ENCODE measurements at places on chromosomes 7 and 10. TPM values are rescaled to one million over a fixed set of nuclear protein-coding genes. Genes with fewer than 3 reads are reported as not detected.
A peak's percentile ranks its signal among the peaks of the same experiment; 100 is the strongest.

- H3K27me3 ChIP-seq: no peaks in the 10 kb centered on the region
- H3K4me3 ChIP-seq: no peak overlapping the region
- DNase-seq: no peak
Measured at GRCh38 chr7:142104550-142105527, 6.7 kb upstream of the MGAM2 start.

TMEM130 gene
- total RNA-seq: 3.3 TPM

- H3K4me1 ChIP-seq: no peaks in the 10 kb centered on the region
- DNase-seq: no peak
- no peak overlapping the region for H3K4me3 ChIP-seq
Measured at GRCh38 chr10:78927257-78927995, 141.3 kb upstream of the ZMIZ1 start.

GRCh38 chr7:74164985-74165456, 9.1 kb upstream of the EIF4H start:
- H3K27me3 ChIP-seq: no peaks in the 10 kb centered on the region
- peak overlapping the region; percentile 44 for H3K27ac ChIP-seq
- no peaks in the 10 kb centered on the region for H3K36me3 ChIP-seq
- DNase-seq: no peak

- no peak overlapping the region for H3K4me3 ChIP-seq
- H3K4me1 ChIP-seq: peaks cover 29% of the 10 kb centered on the region
- DNase-seq: no peak
- no peak overlapping the region for H3K27ac ChIP-seq
- H3K36me3 ChIP-seq: no peaks in the 10 kb centered on the region
Measured at GRCh38 chr10:51204066-51204465, 129.8 kb downstream of the PRKG1 start.

MRC1 gene
- 51.0 TPM for total RNA-seq

PON1 gene
- 0.16 TPM for total RNA-seq

- DNase-seq: no peak
- H3K4me3 ChIP-seq: no peak overlapping the region
- no peaks in the 10 kb centered on the region for H3K4me1 ChIP-seq
- H3K27ac ChIP-seq: no peak overlapping the region
- H3K36me3 ChIP-seq: no peaks in the 10 kb centered on the region
Measured at GRCh38 chr7:80954191-80954590, 35.3 kb upstream of the SEMA3C start.

DNA sequence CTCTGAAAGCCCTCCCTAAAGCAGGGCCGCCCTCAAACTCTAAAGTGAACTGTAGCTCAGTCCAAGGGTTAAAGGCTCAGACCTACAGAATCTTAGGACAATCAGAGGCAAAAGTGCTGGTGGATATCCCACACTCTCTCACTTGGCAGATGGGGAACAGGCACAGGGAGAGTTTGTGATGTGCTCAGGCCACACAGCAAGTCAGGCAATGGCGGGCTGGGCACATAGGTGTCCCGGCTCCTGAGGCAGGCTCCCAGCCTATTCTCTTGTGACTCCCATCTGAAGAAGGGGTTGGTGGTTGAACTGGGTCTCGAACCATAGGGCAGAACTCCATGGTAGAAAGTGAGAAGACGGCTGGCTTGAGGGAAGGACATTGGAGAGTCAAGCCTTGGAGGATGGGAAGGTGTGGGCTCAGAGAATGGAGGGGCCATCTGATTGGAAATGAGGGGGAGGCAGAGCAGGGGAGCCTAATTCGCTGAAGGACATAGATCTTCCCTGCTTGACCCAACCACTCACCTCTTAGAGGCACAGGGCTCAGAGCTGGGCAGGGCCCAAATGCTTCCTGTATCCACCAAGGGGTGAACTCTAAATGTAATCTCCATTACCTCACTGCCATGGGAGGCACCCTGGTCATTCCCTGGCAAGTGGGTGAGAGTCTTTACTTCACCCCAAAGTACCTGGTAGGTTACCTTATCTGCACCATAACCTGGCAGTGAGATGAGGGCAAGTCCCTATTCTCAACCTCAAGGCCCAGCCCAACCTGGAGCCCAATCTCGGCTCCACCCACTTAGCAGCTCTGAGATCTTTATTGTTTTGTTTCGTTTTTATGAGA, 4.9 kb upstream of the ZMIZ1 start:
- H3K4me3 ChIP-seq: no peak overlapping the region
- no peaks in the 10 kb centered on the region for H3K36me3 ChIP-seq
- H3K4me1 ChIP-seq: peaks cover 31% of the 10 kb centered on the region
- no peaks in the 10 kb centered on the region for H3K27me3 ChIP-seq
- peak; percentile 52 for DNase-seq

DNA sequence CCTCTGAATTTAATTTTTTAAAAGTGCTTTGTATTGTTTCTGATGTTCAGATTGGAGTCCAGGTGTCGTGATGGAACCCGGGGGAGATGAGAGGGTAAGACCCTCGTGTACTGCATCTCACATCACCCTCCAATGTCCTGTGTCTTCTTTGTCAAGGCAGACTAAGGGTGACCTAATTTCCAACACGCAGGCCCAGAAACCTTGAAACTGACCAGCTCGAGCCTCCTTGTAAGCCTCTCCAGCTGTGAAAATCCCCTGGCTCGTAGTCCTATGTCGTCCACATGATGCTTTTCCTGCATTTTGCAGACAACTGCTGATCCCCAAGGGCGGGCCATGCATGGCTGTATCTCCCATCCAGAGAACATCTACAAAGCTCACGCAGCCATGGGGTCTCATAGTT, 220.2 kb downstream of the ARHGAP12 start:
- peaks cover 41% of the 10 kb centered on the region for H3K4me1 ChIP-seq
- peak overlapping the region; percentile 71 for H3K27ac ChIP-seq
- H3K4me3 ChIP-seq: no peak overlapping the region
- no peak for DNase-seq
- no peaks in the 10 kb centered on the region for H3K27me3 ChIP-seq
- no peaks in the 10 kb centered on the region for H3K36me3 ChIP-seq

DNA sequence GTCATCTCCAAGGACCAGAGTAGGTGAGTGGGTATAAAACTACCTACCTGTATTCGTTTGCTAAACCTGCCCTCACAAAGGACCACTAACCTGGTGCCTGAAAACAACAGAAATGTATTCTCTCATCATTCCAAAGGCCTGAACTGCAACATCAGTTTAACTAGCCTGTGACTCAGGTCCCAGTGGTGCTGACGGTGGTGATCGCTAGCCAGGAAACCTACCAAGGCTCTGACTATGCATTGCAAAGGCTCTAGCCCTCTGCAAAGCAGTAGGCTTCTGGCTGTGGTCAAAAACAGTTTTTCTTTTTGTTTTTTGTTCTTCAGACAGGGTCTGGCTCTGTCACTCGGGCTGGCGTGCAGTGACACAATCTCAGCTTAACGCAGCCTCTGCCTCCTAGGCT, 107.5 kb downstream of the NPTX2 start:
- no peak overlapping the region for H3K27ac ChIP-seq
- H3K36me3 ChIP-seq: no peaks in the 10 kb centered on the region
- no peak for DNase-seq
- H3K27me3 ChIP-seq: no peaks in the 10 kb centered on the region
- H3K4me3 ChIP-seq: no peak overlapping the region

DNA sequence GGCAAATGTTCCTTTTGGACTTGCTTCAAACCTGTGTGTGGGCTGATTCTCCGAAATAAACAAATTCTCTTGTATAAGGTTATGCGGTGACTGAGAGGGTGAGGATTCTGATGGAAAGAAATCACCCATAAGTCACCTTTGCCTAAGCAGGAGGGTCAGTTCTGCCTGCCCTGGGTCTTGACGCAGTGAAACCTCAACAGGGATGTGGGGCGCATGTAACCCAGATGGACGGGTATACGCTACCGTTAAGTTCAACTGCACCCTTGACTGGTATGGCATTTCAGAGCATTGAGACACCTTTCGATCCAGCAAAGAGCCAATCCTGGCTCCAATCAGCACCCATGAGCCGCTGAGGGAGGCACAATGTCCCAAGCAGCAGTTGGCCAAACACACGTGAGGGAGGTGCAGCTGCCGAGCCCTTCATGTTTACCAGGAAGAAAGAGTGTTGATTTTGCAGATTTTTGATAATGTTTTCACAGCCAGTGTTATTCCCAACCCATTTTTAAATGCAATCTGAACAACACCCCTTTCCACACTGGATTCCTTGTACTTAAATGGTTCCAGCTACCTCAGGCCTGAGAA, 48.1 kb downstream of the SORBS1 start:
- H3K4me1 ChIP-seq: peaks cover 98% of the 10 kb centered on the region
- H3K4me3 ChIP-seq: no peak overlapping the region
- H3K27ac ChIP-seq: peak overlapping the region; percentile 96
- DNase-seq: no peak
- H3K36me3 ChIP-seq: no peaks in the 10 kb centered on the region

DNA sequence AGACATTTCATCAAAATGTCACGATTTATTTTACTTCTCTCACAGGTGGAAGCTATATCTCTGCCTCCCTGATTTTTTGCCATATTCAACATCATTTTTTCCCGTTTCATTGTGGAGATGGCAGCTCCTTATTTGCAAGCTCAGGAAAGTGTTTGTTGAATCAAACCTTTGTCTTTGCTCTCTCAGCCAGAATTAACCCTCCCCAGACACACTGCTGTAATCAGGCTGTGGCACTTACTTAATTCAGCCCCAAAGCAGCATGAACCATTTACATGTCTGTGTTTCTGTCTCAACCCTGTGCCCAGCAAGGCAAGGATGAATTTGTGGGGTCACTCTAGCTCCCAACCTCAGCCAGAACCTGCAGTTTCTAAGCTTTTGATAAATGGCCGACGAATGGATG, 397.2 kb downstream of the TCERG1L start:
- no peak for DNase-seq
- no peaks in the 10 kb centered on the region for H3K4me1 ChIP-seq
- H3K36me3 ChIP-seq: no peaks in the 10 kb centered on the region

DNA sequence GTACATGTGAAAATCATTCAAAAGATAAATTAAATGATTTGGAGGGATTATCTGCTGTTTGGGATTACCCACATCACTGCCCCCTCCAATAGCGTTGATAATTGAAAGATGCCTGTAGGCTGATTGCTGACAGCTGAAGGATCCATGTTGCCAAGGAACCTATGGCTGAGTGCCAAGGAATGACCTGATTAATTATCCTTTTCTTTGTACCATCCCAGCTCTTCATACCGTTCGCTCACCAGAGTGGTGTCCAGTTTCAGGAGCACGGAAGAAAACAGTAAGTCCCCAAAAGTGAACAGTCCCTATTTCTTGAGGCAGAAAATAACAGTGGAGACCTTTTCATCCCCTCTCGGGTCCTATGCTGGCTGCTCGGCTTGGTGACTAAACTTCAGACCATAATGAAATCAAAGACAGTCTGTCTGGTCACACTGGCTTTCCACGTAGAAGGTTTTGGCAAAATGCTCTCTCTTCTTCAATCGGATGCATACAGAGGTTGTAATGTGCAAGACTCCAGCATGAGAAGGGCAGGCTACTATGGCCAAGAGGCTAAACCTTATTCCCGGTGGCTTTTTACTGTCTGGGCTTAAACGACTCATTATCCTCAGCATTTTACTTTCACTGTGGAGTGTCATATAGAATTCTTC, 108.8 kb downstream of the SPAG6 start:
- peaks cover 4% of the 10 kb centered on the region for H3K27me3 ChIP-seq
- DNase-seq: no peak
- no peak overlapping the region for H3K4me3 ChIP-seq
- H3K27ac ChIP-seq: no peak overlapping the region
- H3K36me3 ChIP-seq: no peaks in the 10 kb centered on the region

GARIN1A gene
- 2.2 TPM for total RNA-seq

DNA sequence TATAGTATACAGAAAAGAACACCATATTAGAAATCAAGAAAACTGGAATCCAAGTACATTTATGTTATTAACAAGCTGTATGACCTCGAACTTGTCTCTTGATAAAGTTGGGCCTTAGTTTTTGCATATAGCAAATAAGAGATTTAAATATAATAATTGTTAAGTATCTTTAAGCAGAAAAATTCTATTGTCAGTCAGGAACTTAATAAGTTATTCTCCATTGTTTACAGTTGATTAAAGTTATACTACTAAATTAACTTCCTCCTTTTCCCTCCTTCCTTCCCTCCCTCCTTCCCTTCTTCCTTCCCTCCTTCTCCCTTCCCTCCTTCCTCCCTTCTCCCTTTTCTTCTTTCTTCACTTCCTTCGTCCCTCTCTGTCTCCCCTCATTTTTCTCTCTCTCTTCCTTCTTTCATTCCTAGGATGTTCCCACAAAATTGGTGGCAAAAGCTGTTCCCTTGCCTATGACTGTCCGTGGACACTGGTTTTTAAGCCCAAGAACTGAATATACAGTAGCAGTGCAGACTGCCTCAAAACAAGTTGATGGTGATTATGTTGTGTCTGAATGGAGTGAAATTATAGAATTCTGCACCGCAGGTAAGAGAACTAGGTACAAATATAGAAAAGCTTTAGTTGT, 59.7 kb downstream of the PHYHIPL start:
- no peaks in the 10 kb centered on the region for H3K4me1 ChIP-seq
- DNase-seq: no peak
- H3K27ac ChIP-seq: no peak overlapping the region
- H3K27me3 ChIP-seq: no peaks in the 10 kb centered on the region
- no peaks in the 10 kb centered on the region for H3K36me3 ChIP-seq
- no peak overlapping the region for H3K4me3 ChIP-seq

DNA sequence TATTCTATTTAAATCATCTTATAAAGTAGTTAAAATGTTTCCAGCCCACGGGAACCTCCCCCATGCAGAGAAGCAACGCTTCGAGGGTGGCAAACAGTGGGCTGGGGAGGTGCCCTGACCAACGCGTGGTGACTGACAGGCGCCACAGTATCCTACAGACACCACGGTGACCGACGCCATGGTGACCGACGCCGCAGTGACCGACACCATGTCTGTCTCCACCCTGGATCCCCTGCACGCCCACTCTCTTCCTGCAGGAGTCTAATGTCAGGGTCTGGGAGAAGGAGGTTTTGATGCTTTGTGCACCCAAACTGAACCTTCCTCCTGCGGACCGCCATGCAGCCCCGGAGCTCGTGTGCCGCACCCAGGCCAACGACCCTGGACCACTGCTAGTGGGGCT, 464.4 kb downstream of the PTPRN2 start:
- no peaks in the 10 kb centered on the region for H3K27me3 ChIP-seq
- H3K27ac ChIP-seq: no peak overlapping the region
- DNase-seq: peak; percentile 15
- H3K4me3 ChIP-seq: no peak overlapping the region
- no peaks in the 10 kb centered on the region for H3K4me1 ChIP-seq

NDUFB2 gene
- total RNA-seq: 256 TPM

UNCX gene
- not detected for total RNA-seq

GRCh38 chr10:29140151-29140550, 148.7 kb upstream of the LYZL1 start:
- no peaks in the 10 kb centered on the region for H3K27me3 ChIP-seq
- no peaks in the 10 kb centered on the region for H3K4me1 ChIP-seq
- no peak for DNase-seq
- no peaks in the 10 kb centered on the region for H3K36me3 ChIP-seq

KLF14 gene
- not detected for total RNA-seq

LAMTOR4 gene
- total RNA-seq: 309 TPM

GRCh38 chr10:63515002-63515763, 6.0 kb upstream of the REEP3 start:
- H3K4me1 ChIP-seq: peaks cover 45% of the 10 kb centered on the region
- no peak for DNase-seq
- no peaks in the 10 kb centered on the region for H3K36me3 ChIP-seq
- H3K27ac ChIP-seq: peak overlapping the region; percentile 53
- H3K4me3 ChIP-seq: no peak overlapping the region

VAX1 gene
- total RNA-seq: not detected
